ENCODE measurements at places on chromosomes 3 and 15.
A peak's percentile ranks its signal among the peaks of the same experiment; 100 is the strongest.

- DNase-seq: no peak
These were observed 130.6 kb downstream of the NSMCE3 start for GRCh38 chr15:29139072-29139471.

GRCh38 chr3:58271901-58272501 lies 34.0 kb upstream of the RPP14 start:
- DNase-seq: no peak

DNA sequence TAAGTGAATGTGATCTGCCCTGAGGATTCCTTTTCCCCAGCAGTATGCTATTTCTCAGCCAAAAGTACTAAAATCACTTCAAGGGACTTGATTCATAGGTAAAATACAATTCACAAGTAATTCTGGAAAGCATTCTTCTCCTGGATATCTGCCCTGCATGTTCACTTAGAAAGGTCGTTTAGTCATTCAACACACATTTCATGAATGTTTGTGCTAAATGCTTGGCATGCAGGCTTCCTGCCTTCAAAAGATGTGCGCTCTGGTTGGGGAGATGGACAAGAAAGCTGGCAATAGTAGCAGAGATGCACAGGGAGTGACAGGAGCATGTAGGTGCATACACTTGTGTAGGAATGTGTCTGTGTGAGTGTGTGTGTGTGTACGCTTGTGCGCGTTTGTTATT lies 360.7 kb downstream of the PTPRG start:
- no peak for DNase-seq

GRCh38 chr3:46881596-46882376 lies 4.3 kb downstream of the PTH1R start:
- no peak for DNase-seq

DNA sequence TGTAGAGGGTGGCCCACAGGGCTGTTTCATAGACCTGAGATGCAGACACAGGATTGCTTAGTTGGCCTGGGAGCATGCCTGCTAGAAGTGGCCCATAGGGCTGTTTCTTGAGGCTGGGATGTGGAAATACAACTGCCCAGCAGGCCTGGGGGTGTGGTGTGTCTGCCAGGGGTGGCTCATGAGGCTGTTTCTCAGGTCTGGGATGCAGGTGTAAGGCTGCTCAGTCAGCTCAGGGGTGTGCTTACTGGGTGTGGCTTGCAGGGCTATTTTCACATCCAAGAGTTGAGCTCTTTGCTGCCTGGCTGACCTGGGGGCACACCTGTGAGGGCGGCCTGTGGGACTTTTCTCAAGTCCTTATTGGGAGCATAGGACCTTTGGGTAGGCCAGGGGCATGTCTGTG lies 131.3 kb downstream of the DOCK3 start:
- DNase-seq: no peak

DNA sequence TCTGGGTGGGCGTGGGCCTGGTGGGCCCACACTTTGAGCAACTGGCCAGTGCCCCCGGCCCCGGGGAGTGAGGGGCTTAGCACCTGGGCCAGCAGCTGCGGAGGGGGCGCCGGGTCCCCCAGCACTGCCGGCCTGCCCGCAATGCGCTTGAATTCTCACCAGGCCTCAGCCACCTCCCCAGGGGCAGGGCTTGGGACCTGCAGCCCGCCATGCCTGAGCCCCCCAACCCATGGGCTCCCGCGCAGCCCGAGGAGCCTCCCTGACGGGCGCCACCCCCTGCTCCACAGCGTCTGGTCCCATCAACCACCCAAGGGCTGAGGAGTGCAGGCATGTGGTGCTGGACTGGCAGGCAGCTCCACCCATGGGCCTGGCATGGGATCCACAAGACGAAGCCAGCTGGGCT lies 484.3 kb downstream of the UNC13C start:
- DNase-seq: no peak

DNA sequence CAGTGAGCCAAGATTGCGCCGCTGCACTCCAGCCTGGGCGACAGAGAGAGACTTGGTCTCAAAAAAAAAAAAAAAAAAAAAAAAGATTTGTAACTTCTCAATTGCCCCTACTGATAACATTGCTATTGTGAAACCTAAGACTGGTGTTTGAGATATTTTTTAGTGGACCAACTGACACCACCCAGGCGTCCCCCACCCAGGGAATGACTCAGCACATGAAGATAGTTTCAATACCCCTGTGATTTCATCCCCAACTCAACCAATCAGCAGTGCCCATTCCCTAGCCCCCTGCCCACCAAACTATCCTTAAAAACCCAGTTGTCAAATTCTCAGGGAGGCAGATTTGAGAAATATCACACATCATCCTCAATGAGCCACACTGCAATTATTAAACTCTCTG lies 76.9 kb downstream of the TTBK2 start:
- no peak for DNase-seq

GRCh38 chr3:47282424-47283192 lies at the start of the genes KIF9 and KLHL18:
KIF9 (minus strand) TSS chr3:47282799; CDS start chr3:47277374, 5,425 bp downstream.
KLHL18 (plus strand) TSS chr3:47282944; CDS start chr3:47282966, 22 bp downstream.
- DNase-seq: peak; percentile 76

- no peak for DNase-seq
These were observed 67.8 kb downstream of the OPA1 start for GRCh38 chr3:193660698-193661411.

- DNase-seq: no peak
These were observed 141.6 kb upstream of the KBTBD8 start for GRCh38 chr3:66856533-66856932.

GRCh38 chr15:70535071-70535954 lies 228.0 kb downstream of the UACA start:
- DNase-seq: no peak

DNA sequence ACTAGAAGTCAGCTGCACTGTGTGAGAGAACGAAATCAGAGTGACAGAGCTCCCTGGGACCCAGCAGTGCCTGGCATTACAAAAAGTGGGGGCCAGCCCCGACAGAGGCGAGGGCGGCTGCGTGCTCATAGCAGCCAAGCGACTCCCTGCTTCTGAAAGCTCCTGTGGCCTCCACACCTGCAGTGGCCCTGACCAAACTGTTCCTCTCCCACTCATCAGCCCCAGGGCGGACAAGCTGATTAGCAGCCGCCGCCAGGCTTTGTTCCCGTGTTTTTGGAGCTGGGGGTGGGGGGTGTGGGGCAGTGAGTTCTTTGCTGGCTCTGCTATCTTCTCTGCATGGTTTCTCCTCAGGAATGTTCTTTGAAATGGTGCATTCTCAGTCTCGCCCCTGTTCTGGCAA lies 58.1 kb downstream of the DGKG start:
- peak; percentile 46 for DNase-seq

DNA sequence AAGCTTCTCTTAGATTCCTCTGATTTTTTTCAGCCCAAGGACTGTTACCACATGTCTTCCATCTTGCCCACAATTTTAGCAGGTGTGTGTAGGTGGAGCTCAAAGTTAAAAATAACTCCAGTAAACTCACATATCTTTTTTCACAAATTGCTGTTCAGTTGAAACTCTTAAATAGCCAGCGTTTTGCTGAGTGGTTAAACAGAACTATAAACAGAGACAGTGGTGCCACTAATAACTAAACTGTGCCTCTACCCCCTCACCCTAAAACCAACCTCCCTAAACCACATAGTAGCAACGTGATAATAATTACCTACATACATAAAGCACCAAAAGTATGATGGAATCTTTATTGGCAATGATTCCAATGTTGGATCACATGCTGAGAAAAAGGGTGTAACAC lies 525.1 kb downstream of the PDCD6IP start:
- DNase-seq: no peak

DNA sequence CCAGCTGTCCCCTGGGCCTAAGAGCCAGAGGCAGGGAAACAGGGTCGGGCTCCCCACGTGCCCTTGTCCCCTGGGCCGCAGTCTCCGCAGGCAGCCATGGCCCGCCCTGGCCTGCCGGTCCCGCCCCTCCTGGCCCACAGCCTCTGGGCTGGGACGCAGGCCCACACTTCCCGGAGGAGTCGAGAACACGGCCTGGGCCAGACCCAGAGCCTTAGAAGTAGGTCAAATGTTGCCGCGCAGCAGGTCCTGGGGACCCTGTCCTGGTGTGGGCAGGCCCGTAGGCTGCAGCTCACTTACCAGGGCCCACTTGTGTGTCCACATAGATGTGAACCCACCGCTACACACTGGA lies 4.3 kb upstream of the MYL3 start:
- DNase-seq: no peak

DNA sequence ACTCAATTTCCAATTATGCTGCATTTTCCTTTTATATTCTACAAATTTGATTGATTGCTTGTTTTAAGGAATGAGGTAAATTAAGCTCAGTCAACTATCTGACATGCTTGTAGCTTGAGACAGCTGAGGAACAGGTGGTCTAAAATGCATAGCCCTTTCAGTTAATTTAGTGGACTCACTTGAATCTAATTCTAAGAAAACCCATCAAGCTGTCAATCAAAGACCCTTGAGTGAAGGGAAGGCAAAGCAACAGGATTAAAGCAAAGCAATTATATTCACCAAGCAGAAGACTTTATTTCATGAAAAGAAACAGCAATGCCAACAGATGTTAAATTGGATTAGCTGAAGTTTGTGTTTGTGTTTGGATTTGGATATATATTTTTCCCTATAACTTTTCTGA lies 228.5 kb downstream of the ARPP21 start:
- DNase-seq: no peak

GRCh38 chr3:109072194-109072593 lies 45.7 kb downstream of the MORC1 start:
- no peak for DNase-seq

DNA sequence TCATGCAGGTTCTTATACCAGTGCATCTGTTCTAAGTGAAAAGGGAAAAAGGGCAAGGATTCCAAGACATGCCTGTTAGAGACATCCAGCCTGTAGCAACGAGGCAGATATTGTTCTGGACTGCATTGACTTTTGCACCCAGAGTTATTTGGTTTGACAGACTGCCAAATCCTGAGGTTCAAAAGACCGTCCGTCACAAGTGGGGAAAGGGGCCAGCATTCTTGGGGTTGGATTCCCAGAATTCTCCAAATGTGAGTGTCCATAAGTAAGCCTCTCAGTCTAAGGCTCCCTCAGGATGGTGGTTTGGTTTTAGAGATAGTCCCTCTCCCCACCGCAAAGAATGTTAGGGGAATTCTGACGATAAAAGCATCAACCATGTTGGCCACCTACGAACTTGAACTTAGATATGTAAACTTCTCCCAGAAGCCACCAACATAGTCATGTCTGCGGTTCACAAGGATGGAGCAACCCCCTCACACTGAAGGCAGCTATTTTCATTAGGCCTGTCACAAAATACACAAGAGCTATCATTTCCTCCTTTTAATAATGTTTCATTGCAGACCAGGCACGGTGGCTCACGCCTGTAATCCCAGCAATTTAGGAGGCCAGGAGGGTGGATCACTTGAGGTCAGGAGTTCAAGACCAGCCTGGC lies 13.6 kb upstream of the LACTB start:
- no peak for DNase-seq

GRCh38 chr3:44883999-44884431 lies 9.6 kb downstream of the TGM4 start:
- DNase-seq: no peak

- DNase-seq: no peak
These were observed 5.1 kb downstream of the SCAMP2 start for GRCh38 chr15:74868059-74868458.

DNA sequence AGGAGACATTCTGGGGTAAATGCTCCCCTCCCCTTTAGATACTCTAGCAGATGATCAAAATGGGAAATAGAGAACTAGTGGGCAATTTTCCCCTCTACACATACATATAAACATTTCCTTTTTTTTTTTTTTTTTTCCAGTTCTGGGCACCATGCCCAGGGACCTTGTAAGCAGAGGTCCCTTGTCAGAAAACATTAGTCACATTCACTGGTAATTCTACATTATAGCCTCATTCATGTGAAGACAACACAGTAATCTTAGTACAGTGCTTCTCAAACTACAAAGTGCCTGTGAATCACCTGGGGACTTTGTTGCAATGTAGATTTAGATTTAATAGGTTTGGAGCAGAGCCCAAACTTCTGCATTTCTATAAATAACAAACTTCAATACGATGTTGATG lies 60.1 kb upstream of the ACTC1 start:
- no peak for DNase-seq

DNA sequence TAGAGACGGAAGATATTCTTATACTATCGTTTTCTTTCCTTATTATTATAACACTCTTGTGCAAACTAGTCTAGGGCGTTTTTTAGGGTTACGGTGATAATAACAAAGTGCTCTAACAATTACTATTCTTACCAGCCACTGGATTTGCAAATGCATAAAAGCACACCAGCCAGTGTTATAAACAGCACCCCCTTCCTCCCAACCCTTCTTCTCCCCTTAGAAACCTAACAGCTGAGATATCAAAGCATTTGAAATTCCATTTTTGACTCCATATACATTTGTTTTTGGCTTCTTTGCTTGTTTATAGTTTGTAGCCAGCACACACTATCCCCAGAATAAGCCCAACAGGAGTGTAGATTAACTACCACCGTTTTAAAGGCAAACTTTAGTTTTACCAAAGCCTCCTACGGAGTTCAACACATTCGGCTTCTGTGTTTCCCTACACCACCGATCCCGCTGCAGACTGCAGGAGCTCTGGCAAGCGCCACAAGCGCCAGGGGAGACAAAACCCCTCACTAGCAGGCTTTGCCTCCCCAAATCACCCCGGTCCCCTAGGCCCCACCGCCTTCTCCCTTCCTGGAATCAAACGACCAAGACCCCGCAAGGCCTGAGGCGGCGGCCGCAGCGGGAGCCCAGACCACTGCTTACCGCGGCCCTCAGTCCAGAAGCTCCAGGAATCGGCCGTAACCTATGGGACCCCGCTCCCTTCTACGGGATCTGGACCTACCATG lies 461 bp downstream of the COPB2 start:
- DNase-seq: peak; percentile 3

DNA sequence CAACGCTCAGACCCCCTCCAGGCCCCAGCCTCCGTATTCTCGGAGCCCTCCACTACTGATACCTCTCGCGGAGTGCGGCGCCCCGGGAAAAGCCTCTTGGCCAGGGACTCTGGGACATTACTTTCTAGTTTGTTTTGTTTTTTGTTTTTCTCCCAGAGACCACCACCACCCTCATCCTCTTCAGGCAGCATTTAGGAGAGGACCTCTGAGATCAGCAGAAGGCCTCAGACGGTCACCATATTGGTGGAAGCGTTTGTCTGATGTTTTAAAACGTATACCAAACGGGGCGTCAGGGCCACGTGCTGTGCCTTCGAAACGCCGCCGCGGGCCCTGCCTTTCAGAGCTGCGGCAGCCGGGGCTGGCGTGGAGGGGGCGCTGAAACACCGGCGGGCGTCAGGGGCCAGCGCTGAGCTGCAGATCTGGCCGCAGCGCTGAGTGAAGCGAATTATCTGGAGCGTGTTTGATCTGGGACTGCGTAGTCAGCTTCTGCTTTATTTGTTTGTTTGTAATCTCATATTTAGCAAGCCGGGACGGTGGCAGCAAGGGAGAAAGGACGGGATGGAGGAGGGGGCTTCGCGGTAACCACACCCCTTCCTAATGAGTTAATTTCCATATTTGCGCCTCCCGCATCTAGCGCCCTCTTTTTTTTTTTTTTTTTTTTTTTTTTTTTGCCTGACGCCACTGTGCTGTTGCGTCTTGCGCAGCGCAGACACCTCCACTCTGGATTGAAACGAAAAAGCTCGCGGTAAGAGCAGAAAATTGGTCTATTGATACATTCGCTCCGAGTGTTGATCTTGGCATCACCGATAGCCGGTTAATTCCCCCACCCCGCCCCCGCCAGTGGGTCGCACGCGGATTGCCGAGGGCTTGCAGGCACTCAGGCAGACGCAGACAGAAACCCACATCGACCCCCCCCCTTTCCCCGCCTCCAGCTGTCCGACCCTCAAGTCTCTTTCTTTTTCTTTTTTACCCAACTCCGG lies 14.9 kb downstream of the SOX2 start:
- DNase-seq: no peak
